ENCODE measurements at places on chromosomes 12 and 14.

GRCh38 chr14:24863968-24864684, 185.8 kb downstream of the STXBP6 start:
- DNase-seq, result no peak

- DNase-seq, result no peak
Measured at GRCh38 chr12:9391815-9392214, 183.6 kb upstream of the PZP start.

GRCh38 chr14:92209141-92209540, 87.4 kb downstream of the CPSF2 start:
- no peak for DNase-seq

DNA sequence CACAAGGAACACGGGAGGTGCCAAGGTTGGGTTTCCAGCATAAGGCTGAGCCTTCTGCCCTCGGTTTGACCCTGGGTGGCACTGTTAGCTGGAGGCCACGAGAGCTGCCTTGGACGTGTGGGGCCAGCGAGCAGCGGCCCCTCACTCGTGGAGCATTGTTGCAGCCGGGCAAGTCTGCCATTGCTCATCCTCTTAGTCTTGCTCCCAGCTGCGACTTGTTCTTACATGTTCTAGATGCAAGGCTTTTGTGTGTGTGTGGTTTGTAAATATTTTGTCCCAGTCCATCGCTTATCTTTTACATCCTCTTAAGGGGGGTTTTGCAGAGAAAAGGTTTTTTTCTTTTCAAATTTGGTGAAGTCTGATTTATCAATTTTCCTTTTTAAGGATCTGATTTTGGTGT, 21.1 kb upstream of the C1S start:
- DNase-seq, result no peak

DNA sequence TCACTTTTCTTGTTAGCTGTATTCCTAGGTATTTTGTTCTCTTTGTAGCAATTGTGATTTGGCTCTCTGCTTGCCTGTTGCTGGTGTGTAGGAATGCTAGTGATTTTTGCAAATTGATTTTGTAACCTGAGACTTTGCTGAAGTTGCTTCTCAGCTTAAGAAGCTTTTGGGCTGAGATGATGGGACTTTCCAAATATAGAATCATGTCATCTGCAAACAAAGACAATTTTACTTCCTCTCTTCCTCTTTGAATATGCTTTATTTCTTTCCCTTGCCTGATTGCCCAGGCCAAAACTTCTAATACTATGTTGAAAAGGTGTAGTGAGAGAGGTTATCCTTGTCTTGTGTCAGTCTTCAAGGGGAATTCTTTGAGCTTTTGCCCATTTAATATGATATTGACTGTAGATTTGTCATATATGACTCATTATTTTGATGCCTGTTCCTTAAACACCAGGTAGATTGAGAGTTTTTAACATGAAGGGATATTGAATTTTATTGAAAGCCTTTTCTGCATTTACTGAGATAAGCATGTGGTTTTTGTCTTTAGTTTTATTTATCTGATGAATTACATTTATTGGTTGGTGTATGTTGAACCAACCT, 26.7 kb downstream of the CLECL1 start:
- no peak for DNase-seq
